ENCODE measurements at places on chromosomes 12 and 14.

DNA sequence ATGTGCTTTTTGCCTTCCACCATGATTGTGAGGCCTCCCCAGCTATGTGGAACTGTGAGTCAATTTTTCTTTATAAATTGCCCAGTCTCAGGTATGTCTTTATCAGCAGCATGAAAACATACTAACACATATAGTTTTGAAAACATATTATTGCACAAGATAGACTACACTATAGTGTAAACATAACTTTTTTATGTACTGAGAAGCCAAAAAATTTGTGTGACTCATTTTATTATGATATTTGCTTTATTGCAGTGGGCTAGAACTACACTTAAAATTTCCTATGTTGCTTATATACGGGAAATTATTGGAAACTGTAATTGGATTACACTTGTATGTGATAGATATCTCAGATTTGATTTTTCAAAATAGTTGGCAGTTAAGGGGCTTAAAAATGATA, 885.5 kb upstream of the FBXO33 start:
- no peak for DNase-seq

- no peak for DNase-seq
Measured at GRCh38 chr12:113090740-113091139, 34.2 kb downstream of the DTX1 start.

GRCh38 chr12:80041071-80041470, 58.3 kb upstream of the OTOGL start:
- no peak for DNase-seq

- no peak for DNase-seq
Measured at GRCh38 chr12:113473400-113473799, 1.7 kb upstream of the LHX5 start.

- DNase-seq = no peak
Measured at GRCh38 chr14:94904636-94905035, 134.7 kb upstream of the GSC start.

GRCh38 chr14:65223636-65224035, 121.3 kb upstream of the MAX start:
- no peak for DNase-seq

DNA sequence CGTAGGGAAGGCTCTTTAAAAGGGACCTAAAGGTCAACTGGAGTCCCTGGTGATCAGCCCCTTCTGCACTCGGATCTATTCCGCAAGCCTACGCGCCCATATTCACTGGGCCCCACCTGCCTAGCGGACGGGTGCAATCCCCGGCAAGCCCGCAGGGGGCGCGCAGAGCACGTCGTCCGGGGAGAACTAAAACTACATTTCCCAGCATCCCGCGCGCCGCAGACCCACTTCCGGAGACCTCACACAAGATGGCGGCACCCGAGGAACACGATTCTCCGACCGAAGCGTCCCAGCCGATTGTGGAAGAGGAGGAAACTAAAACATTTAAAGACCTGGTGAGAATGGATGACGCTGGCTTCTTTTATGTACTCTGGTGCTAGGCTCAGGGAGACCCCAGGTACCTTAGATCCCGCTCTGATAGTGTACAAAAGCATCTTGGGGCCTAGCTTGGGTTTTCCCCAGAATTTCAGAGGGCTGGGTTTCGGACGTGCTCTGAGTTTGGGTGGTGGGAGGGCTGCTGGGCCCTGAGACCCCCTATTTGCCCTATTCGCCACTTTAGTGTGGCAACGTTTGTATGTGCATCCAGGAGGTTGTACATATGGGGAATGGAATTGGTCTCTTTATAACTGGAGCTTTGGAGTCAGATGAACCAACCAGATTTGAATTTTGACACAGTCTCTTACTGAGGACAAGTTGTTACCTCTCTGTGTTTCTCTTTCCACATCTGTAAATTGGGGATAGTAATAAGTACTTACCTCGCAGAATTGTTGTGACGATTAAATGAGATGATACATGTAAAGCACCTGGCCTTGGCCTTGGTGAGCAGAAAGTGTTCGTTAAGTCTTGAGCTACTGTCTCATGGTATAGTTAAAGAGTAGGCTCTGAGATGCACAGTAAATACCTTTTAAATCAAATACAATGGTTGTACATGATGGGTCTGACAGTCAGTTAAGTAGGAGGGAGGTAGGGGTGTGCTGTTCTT, at the start of gene DDX47:
Gene DDX47, plus strand, starts transcription at position 227 of the 982 bp plus-strand sequence. Its CDS starts 22 bp downstream, at position 249.
- peak; percentile 92 for DNase-seq

GRCh38 chr12:27332407-27332713, 276 bp upstream of the BMAL2 start:
- DNase-seq = no peak

GRCh38 chr12:25935355-25936144, 22.9 kb upstream of the RASSF8 start:
- DNase-seq = no peak

- no peak for DNase-seq
Measured at GRCh38 chr14:29232153-29232552, 465.6 kb downstream of the FOXG1 start.

DNA sequence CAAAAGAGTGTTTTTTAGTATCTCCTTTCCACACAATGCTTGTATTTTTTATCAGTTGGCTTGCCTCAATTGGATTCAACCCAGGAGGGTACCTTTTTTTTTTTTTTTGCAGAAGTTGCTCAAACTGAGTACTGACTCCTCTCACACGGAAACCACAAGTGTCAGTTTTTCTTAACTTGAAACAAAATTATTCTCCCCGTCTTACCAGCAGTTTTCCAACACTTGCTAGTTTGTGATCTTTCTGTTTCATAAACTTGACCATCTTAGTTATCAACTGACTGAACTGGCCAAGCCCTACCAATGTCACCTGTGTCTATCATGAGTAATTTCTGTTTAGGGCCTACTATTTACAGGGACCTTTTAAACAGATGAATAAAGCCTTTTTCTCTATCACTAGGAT, 34.1 kb upstream of the ITPR2 start:
- DNase-seq = no peak

DNA sequence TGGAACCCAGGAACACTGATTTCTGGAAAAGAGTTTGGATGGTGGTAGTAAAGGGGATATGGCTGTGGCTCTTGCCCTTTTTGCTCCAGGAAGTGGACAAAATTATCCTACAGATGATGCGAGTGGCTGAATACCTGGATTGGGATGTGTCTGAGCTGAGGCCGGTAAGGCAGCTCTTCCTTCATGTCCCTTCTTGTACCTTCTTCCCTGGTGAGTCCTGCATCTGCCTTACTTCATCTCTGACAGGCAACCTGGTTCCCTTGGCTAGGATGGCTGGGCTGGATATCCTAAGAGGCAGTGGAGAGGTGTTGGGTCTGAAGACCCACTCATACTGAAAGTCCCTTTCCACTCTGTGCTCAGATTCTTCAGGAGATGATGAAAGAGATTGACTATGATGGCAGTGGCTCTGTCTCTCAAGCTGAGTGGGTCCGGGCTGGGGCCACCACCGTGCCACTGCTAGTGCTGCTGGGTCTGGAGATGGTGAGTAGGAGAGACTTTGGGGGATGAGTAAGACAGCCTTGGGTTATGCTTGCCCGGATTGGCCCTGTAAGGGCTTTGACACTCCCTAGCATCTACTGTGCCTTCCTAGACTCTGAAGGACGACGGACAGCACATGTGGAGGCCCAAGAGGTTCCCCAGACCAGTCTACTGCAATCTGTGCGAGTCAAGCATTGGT, 8.0 kb downstream of the DGKA start:
- DNase-seq = no peak

DNA sequence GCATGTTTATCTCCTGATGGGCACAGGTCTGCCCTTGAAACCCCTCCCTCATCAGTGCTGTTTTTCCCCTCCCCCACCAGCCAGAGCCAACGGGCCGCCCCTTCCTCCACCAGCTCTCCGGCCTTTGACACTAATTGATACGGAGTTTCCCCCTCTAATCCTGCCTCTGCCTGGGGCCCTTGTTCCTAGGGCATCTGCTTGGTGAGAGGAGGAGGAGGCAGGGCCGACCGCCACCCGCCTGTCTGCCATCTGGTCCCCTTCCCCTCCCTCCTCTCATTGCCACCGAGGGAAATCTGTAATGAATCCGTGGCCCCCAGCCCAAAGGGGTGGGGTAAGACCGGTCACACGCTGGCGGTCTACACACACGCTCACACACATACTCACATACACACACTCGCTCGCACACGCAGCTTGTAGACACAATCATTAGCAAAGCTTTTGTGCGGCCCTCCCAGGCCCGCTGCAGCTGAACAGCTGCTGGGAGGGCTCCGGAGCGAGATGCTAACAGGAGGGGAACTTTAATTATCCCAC, 27.4 kb downstream of the SRRM4 start:
- no peak for DNase-seq

DNA sequence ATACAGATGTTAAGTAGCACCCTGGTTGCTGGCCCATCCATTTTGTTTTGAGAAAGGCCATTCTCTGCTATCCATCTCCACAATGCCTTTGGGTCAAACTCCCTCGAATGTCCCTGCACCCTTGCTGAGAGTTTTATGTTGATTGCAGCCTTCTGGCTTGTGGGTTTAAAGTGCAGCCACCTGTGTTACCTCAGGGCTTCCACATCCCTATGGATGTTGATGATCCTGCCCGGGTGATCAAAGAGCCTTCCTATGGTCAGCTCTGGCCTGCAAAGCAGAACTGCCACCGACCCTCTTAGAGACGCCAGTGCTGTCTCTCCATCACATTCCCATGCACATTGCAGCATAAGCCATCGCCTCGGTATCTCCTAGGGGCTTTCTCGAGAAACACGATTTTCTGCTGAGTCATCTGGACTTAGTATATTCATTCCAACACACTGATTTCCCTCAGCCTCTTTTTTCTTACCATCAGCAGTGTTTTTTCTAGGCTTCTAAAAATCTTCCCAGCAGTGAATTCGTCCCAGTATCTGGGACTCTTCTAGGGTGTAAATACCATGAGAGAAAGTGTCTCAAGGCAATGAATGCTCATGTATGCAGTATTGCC, 585.7 kb upstream of the TMEM132C start:
- DNase-seq = no peak

GRCh38 chr12:11496157-11496851, 100.9 kb upstream of the PRB2 start:
- DNase-seq = no peak

GRCh38 chr12:122909442-122910288, 13.7 kb upstream of the VPS37B start:
- DNase-seq = peak; percentile 58

DNA sequence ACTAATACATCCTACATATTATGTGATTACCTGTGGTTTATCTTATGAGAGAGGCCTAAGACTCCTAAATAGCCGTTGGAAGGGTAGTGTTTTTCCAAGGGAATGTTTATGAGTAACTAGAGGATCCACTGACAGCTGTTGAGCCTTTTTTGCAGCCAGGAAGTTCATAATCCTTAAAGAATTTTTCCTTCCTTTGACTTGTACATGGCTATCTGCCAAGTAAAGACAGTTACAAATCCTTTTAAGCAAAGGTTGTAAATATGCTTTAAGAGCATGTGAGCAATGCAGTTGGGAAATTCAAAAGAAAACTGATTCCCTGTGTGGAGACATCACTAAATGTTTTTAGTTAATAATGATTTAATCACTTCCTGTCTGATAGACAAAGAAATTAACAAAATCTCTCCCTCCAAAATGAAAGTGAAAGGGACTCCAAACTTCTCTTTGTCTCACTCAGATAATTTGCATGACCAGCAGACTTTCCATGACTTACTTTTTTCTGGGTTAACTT, 333.8 kb downstream of the PDZRN4 start:
- no peak for DNase-seq

DNA sequence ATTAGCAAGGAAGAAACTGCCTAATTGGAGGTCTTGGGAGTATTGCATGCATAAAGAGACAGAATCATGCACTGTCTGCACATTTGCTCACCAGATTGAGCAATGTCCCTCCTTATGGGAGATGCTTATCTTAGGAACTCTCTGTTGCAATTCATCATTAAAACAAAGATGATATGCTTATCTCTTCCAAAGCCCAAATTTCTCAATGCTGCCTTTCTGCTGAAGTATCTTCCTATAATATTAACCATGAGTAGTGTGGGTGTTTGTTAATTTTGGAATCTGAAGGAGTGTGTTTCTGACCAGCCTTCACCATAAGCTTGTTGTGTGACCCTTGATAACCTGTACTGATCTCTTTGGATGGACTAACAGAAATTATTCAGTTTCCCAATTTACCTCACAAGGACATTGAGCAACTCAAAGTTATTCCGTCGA, 1257.6 kb upstream of the FLRT2 start:
- DNase-seq = no peak

DNA sequence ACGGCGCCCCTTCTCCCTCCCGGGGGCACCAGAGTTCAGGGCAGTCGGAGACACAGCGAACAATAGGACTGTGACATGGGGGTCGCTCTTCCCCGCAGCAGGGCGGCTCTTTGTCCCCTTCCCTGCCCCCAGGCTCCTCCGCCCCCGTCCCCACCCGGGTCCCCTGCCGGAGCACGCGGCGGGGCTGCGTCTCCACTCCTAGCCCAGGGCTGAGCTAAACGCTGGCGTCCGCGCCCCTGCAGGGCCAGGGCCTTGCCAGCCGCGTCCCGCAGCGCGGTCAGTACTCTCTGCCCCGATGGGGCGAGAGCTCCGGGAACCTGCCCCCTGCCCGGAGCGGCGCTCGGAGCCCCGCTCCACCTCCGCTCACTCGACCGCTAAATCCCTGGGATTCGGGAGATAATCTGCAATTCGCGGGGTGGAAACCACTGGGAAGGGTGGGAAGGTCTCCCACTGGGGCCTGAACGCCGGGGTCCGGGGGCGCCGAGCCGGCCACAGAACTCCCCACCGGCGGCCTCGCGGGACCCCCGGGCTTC, 825 bp upstream of the CCDC85C start:
- no peak for DNase-seq

DNA sequence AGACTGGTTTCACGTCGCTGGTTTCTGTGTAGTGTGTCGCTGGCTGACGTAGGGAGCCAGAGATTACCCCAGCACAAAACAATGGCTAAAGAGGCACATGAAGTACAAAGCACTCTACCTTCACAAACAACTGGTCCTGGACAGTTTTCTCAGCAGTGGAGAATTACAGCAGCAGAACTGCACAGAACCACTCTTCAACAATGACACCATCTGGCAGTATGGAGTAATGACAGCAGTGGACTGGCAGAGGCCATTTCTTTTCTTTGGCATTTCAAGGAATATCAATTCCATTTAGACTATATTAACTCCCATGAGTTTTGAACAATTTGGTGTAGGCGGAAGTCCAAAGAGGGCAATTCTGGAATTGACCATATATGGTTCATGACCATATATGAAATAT, 1074.1 kb downstream of the AACS start:
- DNase-seq = no peak

GRCh38 chr12:73863546-73863945, 674.1 kb upstream of the ATXN7L3B start:
- no peak for DNase-seq

- DNase-seq = no peak
Measured at GRCh38 chr12:65205886-65206285, 36.5 kb downstream of the LEMD3 start.

Data from NCI-H2029 (cell line).